Esophagus muscularis mucosa (tissue), 4 donors: ENCODE measurements at places on chromosomes 4 and X. TPM values are rescaled to one million over a fixed set of nuclear protein-coding genes. Genes with fewer than 3 reads are reported as not detected.

PLK4 gene
- 1.7 TPM for total RNA-seq

FANCB gene
- total RNA-seq = 0.83 TPM

XPNPEP2 gene
- total RNA-seq = 4.6 TPM

CSAG2 gene
- total RNA-seq = not detected

- no peak for DNase-seq
- no peaks in the 10 kb centered on the region for H3K27me3 ChIP-seq
- H3K27ac ChIP-seq = no peak overlapping the region
Measured at GRCh38 chrX:44456685-44457084, 86.0 kb downstream of the FUNDC1 start.

RRH gene
- total RNA-seq = not detected

P2RY4 gene
- total RNA-seq = 0.23 TPM

WDR19 gene
- total RNA-seq = 22.1 TPM

DNA sequence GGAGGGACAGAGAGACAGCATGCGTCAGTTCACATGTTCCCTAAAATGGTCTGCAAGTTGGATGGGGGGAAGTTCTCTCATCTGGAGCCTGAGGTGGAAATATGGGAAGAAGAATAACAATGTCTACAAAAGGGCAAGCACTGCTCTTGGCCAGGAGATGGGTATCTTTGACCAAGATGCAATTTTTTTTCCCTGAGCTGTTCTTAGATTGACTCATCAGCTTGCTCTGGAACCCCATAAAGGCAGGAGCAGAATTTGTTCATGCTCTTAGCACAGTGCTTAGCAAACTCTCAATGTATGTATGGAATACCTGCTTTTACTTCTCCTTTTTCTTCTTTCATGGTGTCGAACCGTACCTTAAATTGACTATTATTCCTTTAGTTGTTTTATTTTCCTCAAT lies 90.5 kb upstream of the ZNF827 start:
- H3K27me3 ChIP-seq = no peaks in the 10 kb centered on the region
- no peak overlapping the region for H3K4me3 ChIP-seq
- DNase-seq = no peak
- H3K4me1 ChIP-seq = no peaks in the 10 kb centered on the region
